ENCODE measurements at places on chromosomes 11 and 22. TPM values are rescaled to one million over a fixed set of nuclear protein-coding genes. Genes with fewer than 3 reads are reported as not detected.

Gene P2RX6
- 0.21 TPM for total RNA-seq

Gene OR5D18
- total RNA-seq = not detected

Gene PRG3
- not detected for total RNA-seq

Gene OR51B2
- not detected for total RNA-seq

Gene CHRM1
- not detected for total RNA-seq

Gene NRIP3
- 1.8 TPM for total RNA-seq

Gene PHLDB1
- 51.1 TPM for total RNA-seq

Gene PARVG
- total RNA-seq = not detected

Gene ZNF74
- 14.7 TPM for total RNA-seq

Gene CDK2AP2
- total RNA-seq = 45.8 TPM

Gene OR2AG2
- 0.07 TPM for total RNA-seq

Data from airway epithelial cell (primary cell).